Mucosa of descending colon (tissue), 3 donors: ENCODE measurements at places on chromosomes 5 and 9. TPM values are rescaled to one million over a fixed set of nuclear protein-coding genes. Genes with fewer than 3 reads are reported as not detected.
A peak's percentile ranks its signal among the peaks of the same experiment; 100 is the strongest.

DNA sequence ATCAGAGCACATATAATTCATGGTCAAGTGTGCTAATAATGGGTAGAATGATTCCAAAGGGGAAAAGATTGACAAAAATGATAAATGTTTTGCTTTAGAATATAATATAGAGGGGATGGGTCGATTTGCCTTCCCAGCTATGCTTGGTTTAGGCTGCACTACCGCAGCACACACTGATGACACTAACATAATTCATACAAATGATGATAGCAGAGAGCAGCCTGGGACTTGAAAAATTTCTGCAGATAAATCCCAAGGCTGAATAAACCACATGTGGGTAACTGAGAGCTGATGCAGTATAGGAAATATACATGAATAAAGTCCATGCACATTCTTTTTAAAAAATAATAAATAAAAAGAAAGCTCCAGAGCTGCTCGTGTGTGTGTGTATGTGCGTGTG is 54.5 kb downstream of the EFNA5 start:
- no peak for DNase-seq

DNA sequence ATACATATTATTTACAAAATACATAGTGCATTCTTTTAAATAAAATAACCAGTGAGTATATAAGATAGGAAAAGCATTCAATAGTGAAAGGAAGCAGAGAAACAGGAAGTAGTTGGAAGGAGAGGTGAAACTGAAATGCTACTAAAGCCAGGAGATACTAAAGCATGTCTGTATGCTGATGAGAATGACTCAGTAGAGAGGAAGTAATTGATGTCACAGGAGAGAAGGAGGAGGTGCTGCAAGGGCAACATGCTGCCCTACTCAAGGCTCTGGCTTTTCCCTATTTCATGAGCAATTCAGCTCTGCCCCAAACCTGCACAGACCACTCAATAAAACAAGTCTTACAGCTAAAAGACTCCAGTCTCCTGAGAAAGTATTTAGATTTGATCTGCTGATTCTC is 108.5 kb upstream of the TXNDC8 start:
- no peak for DNase-seq

- DNase-seq, result no peak
These were observed 628.5 kb downstream of the CHSY3 start for GRCh38 chr5:130532786-130533185.

DNA sequence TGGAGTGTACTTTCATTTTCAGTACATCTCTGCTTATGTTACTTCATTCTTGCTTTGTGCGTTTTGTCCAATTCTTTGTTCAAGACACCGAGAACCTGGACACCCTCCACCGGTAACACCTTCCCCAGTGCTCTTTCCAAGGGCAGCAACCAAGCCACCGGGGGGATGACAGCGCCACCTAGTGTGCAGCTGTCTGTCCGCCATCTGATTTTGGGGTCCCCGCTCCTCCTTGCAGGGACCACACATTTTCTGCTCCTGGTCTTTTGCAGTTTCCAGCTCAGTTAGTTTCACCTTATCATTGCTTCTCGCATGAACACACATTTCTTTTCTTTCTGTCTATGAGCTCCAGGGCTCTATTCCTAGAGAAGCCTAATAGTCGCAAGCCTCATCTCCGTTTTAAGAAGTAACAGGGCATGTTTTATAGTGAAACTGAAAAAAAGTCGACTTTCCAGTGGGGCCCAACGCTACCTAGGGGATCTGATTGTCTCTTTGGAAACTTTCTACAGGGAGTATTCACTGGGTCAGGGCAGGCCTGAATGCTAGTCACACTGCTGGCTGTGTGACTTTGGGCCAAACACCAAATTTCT is 152.1 kb downstream of the FSTL4 start:
- DNase-seq, result peak; percentile 46

PCDHAC2 gene
- total RNA-seq, result 0.61 TPM

ENHO gene
- 1.5 TPM for total RNA-seq

CLK4 gene
- total RNA-seq, result 32.8 TPM

KCNIP1 gene
- 0.79 TPM for total RNA-seq
